ENCODE measurements at places on chromosomes 6 and 20. TPM values are rescaled to one million over a fixed set of nuclear protein-coding genes. Genes with fewer than 3 reads are reported as not detected.

GRCh38 chr20:14633507-14633906 lies 296.1 kb upstream of the FLRT3 start:
- no peak for DNase-seq

GRCh38 chr6:44672086-44672485 lies 284.6 kb downstream of the CDC5L start:
- DNase-seq = no peak

DNA sequence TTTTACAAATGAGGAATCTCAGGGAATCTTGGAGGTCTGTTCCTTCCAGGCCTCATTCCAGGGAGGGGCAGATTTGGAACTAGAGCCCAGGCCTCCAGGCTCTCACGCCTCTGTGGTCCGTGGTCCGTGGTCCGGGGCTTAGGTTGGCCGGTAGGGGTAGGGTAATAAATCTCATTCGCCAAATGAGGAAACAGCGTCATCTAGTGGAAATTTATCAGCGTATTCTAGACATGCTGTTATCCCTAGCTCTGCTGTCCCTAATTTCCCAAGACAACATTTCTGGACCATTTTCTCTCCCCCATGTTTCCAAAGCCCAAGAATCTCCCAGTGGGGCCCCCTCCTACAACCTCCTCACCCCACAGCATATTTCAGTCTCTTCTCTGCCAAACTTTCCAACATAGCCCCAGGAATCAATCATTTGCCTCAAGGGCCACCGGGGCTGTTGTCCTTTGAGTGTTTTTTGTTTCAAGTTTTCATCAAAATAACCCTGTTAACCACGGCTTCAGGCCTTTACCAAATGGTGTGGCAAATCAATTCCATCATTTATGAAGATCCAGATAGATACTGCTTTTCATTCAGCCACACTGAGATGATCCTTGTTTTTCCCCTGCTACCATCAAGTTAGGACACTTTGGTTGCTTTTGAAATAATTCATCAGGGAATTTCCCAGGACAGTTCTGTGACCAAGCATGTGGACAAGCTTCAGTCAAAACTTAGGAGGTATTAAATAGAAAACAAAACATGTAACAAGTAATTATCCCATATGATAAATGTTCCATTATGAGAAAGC lies 126.8 kb downstream of the ALDH8A1 start:
- peak; percentile 64 for DNase-seq

DNA sequence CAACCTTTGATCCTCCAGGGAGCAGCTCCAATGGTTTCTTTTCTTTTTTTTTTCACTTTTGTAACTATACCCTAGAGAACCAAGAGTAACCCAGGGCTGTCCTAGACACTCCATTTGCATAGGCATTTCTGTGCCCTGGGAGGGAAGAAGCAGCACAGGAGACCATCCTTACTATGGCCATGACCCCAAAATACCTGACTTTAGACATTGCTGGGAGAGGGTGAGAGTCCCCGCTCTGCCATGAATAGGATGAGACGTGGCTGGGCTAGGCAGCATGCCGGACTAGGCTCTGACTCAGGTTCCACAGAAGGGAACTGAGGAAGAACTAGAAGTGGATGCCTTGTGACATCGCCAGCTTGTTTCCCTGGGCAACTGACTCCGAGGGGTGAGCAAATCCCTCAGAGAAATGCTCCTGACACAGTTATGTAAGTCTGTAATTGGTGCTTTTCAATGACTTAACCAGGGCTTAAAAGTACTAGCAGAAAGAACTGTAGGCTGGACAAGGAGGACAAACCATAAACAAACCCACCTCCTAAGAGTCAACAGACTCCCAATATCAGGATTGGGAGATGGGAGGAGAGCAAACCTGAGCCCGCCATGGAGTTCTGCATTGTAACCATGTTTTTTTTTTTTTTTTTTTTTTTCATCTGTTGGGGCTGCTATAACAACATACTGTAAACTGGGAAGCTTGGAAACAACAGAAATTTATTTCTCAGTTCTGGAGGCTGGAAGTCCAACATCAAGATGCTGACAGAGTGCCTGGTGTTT lies 910 bp upstream of the ADTRP start:
- no peak for DNase-seq

DNA sequence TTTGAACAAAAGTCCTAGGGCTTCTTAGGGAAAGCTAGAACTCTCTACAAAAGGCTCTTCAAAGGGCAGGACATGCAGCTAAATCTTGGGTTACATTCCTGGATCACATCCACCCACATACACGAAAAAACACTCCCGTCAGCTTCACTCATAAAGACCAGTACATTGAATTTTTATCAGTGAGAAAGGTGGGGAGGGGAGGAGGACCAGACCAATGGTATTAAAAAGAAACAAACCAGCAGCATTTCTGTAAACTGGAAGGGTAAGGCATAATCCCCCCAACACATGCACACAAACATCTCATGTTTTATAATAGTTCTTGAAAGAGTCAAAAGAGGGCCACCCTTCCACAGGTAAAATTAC lies 31.6 kb downstream of the MYLK4 start:
- DNase-seq = no peak

- no peak for DNase-seq
Observed at GRCh38 chr6:156554160-156554559, 223.0 kb upstream of the ARID1B start.

DNA sequence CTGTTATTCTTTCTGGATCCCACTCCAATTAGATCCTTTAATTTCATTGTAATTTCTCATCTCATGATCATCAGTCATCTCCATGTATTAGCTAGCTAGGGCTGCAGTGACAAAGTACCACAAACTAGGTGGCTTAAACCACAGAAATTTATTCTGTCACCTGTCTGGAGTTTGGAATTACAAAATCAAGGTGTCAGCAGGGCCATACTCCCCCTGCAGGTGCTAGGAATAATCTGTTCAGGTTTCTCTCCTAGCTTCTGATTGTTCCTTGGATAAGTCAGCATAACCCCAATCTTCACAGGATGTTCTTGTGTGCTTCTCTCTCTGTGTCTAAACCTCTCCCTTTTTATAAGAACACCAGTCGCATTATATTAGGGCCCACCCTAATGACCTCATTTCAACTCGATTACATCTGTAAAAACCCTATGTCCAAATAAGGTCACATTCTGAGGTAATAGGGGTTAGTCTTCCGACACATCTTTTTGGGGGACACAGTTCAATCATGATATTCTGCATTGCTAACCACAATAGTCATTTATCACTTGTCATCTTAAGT lies 40.5 kb downstream of the BEND6 start:
- DNase-seq = no peak

GRCh38 chr20:39311851-39312506 lies 349.8 kb downstream of the DHX35 start:
- no peak for DNase-seq

- DNase-seq = no peak
Observed at GRCh38 chr20:60630609-60631008, 621.5 kb upstream of the CDH4 start.

DNA sequence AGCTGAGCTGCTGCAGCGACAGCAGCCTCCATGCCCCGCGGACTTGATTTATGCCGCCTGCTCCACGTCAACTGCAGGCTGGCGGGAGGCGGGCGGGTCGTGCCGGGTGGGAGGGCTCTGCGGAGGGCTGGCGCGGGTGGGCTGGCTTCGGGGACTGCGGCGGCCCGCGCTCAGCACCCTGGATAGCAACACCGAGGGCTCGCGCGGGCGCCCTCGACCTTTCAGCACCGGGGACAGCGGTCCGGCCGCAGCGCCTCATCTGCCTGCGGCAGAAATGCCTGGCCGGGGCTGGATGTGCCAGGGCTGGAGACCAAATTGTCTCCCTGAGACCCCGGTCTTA lies 792 bp downstream of the SNAP25 start:
- DNase-seq = peak; percentile 95

DNA sequence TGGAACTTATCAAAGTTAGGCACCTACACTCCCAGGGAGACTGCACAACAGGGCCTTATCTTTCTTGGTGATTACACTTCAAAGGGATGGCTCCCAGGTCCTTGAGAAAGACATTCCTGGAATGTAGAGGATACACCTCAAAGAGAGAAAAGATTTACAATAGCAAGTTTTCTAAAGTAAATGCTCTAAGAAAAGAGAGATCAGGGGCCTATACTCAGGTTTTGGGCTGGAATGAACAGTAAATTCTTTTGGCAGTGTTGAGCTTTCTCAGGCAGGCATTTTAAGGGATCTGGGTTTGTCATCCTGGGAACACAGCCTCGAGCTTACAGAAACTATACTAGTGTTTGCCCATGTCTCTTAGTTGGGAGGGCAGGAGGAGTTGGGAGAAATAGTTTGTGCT lies 31.7 kb upstream of the ME1 start:
- DNase-seq = no peak

GRCh38 chr6:15386110-15386755 lies 140.4 kb downstream of the JARID2 start:
- DNase-seq = no peak

DNA sequence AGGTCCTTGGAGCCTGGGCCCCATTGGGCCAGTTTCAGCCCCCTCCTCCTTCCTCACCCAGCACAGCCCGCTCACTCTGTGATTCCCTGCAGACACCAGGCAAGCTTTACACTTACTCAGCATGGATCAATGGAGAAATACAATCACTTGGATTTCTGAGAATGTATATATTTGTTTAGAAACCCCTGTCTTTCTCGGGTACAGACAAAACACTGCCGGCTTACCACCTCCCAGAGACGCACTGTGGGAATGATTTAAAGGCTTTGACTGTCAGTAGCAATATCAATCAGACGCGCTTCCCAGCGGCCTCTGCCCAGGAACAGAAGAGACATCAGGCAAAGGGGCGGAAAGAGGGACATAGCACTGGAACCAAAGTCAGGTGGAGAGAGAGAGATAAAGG lies 186.5 kb downstream of the MAFB start:
- no peak for DNase-seq

DNA sequence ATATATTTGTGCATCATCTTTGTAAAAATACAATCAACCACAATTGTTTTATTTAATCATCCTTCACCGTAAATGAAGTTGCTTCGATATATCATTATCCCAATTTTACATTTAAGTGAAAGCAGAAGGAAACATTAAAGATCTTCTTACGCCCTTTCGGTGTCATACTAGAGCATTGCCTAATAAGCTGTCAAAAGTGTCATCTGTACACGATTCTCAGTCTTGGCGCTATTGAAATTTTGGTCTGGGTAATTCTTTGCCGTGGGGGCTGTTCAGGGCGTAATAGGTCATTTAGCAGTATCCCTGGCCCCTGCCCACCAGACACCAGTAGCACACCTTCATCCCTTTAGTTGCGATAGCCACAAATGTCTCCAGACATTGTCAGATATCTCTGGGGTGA lies 40.4 kb upstream of the TMEM170B start:
- no peak for DNase-seq

- no peak for DNase-seq
Observed at GRCh38 chr6:135496800-135497411, 634 bp downstream of the AHI1 start.

DNA sequence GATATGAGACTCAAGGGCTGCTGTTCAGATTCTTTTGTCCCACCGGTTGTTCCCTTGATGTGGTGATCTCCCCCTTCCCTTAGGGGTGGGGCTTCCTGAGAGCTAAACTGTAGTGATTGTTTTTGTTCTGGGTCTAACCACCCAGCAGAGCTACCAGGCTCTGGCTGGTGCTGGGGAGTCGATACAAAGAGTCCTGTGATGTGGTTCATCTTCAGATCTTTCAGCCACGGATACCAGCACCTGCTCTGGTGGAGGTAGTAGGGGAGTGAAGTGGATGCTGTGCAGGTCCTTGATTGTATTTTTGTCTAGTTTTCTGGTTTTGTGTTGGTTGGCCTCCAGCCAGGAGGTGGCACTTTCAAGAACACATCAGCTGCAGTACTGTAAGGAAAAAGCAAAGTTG lies 801.6 kb downstream of the EPHA7 start:
- no peak for DNase-seq

DNA sequence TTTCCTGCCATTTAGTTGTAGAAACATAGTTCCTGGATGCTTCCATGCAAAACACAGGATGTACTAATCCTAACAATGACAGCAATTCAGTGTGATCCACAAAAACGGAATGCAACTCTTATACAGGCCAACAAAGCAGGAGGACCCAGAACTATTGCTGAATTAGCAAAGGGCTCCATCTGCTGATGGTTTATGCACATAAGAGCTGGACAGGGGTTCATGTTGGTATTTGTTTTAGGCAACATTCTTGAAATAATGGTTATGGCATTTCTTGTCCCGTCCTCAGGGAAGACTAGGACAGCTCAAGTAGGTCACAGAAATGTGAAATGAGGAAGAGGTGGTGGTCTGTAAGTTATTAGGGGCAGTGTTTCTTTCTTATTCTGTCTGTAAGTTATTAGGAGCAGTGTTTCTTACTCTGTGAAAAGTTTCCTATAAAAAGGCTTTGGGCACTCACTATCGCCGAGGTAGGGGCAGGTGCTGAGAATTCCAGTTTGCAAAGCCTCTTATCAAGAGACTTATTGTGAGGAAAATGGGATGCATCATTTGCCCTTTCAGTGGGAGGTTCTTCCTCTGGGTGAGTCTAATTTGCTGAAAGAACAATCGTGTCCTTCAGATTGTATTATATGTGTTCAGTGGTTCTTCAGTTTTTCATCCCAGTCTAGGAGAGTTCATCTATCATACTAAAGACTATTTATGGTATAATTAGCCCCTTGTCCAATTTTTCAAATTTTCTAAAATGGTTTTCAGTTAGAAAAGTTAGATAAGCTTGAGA lies 171.1 kb downstream of the MCHR2 start:
- no peak for DNase-seq

DNA sequence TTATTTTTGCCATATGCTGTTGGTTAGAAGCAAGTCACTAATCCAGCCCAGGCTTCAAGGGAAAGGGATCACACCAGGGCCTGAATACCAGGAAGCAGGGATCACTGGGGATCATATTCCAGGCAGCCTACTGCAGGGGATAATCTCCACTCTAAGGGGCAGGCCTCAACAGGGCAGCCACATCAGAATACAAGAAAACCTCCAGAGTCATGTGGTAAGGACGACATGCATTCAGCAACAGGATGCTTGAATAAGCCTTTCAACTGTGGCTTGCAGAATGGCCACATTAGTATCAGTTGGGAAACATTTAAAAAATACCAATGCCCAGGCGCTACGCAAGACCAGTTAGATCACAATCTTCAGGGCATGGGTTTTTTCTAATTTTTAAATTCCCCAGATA lies 109.1 kb downstream of the LY86 start:
- DNase-seq = no peak

DNA sequence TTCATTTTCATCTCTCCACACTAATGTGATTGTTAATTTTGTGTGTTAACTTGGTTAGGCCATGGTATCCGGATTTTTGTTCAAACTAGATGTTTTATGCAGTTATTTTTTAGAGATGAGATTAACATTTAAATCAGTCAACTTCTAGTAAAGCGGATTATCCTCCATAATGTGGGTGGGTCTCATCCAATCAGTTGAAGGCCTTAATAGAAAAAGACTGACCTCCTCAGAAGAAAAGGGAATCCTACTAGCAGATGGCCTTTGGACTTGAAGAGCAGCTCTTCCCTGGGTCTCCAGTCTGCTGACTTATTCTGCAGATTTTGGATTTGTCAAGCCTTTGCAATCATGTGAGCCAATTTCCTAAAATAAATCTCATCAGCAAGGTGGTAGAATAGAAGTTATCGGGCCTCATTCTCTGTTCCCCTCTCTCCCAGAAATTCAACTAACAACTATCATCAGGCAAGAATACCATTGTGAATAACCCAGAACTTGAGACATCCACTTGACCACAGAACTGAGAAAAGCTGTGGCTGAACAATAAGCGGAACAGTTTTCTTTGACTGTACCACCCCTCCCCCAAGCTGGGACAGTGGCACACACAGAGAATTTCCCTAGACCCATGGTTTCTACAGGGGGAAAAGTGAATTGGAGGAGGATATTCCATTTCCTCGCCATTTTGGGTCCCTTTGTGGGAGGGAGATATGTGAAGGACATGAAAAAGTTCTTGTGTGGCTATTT lies 323.0 kb downstream of the UTRN start:
- no peak for DNase-seq

Gene PNLDC1
- not detected for total RNA-seq

Gene DCBLD1
- total RNA-seq = 9.6 TPM

Gene NTSR1
- 0.09 TPM for total RNA-seq

Gene CASS4
- total RNA-seq = 3.0 TPM

Gene SAMD3
- 3.5 TPM for total RNA-seq

All from kidney (tissue), 22 donors.